ENCODE measurements at places on chromosomes 7 and 10.
A peak's percentile ranks its signal among the peaks of the same experiment; 100 is the strongest.

GRCh38 chr7:44194069-44194468 is 4.8 kb upstream of the GCK start:
- DNase-seq: peak; percentile 8

DNA sequence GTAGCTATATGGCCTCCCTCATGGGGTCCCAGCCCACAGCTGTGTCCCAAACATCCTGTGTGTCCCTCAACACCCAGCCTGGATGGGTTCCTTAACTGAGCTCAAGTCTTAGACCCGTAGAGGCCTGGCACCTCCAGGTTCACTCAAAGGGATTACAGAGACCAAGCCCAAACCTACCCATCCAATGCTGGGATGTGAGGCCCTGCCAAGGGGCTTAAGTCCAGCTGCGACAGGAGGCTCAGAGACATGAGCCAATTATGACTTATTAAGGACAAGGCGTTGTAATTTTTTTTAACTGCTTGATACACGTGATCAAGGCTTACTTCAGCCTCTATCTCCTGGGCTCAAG is 105.6 kb upstream of the RET start:
- no peak for DNase-seq

DNA sequence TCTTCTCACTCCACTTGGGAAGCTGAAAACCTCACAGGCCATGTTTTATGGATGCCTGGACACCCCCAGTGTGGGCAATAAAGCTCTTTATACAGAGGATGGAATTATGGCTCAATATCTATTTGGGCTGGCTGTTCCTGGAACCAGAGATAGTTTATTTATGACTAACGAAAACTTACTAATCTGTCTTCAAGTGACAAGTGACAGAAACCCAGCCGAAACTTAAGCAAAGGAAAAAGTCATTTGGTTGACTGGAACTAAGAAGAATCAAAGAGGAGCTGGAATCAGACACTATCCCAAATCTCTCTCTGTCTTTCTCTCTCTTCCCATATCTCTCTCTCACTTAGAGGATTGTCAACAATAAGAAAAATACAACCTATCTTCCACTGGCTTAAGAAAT is 78.3 kb upstream of the CDK6 start:
- no peak for DNase-seq

- DNase-seq: no peak
Measured at GRCh38 chr7:11517853-11518252, 314.1 kb downstream of the THSD7A start.

DNA sequence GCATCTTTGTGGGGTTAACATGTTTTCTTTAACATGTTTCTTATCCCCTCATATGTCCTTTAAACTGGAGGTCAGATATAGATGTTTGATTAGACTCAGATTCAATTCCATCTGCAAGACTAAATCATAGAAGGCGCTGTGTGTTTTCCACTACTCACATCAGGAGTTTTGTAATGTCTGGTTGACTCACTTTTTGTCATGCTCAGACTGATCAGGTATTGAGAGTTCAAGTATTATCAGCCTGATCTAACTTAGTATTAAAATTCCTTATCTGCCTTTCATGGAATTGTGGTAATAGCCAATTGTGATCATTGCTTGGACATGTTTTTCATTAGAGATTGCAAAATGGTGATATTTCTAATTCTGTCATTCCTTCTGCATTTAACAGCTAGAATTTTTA is 30.2 kb downstream of the ENTPD7 start:
- DNase-seq: no peak
